Islet precursor cell (in vitro differentiated cells): ENCODE measurements at places on chromosomes 5 and 9.

DNA sequence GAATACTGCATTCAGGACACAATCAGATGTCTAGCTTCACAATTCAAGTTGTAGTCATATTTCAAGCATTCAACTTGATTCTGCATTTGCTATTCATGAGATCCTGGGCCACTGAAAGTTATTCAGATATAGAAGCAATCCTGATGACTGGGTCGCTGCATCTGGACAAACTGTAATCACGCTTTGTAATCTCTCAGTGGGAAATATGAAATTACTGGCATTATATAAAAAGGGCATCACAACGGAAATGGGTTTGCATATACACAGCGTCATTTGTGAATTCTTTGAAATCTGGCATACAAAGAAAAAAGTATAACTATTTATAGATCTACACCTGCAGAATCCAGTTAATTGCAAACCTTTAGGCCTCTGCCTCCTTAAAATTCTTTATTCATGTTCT, 102.2 kb downstream of the PARP8 start:
- DNase-seq = no peak

DNA sequence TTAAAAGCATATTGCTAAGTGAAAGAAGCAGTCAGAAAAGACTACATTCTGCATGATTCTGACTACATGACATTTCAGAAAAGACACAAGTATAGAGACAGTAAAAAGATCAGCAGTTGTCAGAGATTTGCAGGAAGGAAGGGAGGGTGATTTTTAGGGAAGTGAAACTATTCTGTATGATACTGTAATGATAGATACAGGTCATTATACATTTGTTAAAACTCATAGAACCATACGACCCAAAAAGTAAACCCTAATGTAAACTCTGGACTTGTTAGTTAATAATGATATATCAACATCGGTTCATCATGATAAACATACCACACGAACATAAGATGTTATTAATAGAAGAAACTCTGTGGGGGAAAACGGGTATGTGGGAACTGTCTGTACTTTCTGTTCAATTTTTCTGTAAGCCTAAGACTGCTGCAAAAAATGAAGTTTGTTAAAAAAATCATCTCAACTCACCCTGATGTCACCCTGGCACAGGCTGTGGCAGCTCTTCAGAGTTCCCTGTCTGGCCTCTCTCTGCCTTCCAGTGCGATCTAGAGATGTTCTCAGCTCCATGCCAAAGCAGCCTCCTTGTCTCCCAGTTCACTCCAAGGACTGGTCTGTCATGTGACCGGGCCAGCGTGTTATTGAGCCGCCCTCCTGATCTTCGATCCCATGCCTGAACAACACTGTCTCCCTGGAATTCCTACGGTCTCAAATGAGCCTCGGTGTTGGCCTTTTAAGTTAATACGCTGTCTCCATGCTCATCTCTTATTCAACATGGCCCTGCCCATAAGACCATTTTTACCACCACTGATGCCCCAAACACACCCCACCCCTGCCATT, 35.4 kb downstream of the PRLR start:
- DNase-seq = no peak

DNA sequence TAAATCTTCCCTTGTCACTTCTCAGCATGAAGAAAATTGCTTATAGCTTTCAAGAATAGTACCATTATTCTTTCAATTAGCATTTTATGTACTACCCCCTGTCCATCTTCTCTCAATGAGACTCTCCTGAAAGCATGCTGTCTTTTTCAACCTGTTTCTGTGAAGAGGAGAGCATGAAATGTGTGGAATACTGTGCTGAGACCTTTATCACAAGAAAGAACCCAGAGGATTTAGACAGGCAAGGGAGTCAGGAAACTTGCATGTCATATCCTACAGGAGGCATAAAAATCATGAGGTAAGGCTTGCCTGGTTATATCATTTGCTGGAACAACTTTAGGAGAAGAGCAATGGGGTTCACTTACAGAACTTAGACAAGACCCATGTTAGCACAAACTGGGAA, 56.7 kb upstream of the LPAR1 start:
- DNase-seq = no peak

DNA sequence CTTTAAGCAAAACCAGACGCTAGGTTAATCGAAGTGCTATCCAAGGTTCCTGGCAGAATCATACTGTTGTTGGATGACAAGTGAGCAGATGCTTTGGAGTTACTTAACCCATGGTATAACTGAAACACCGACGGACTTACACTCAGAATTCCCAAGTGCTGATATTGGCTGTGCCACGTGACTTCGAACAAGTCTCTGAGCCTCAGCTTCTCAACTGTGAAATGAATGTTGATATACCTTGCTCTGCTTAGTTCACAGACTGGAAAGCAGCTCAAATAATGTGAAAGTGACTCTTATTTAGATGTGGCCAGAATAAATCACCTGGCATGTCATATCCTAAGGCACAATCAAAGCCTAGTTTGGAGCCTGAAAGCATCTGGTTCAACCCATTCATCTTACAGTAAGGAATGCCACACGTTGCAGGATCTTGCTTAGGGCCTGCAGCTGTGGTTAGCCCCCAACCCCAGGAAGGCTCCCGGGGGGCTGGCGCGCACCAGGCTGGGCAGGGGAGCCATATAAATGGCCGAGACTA, 759 bp downstream of the GEMIN5 start:
- no peak for DNase-seq
